Activated CD8-positive, alpha-beta T cell treated with anti-CD3 and anti-CD28 coated beads for 36 hours (primary cell): ENCODE measurements at places on chromosomes 4 and X. TPM values are rescaled to one million over a fixed set of nuclear protein-coding genes. Genes with fewer than 3 reads are reported as not detected.

The GAGE12E gene
- not detected for total RNA-seq

GRCh38 chrX:79366873-79367749, at the start of gene ITM2A:
Gene ITM2A (minus strand): TSS chrX:79367334. CDS start chrX:79367215, 119 bp downstream.
- DNase-seq: peak; percentile 78

DNA sequence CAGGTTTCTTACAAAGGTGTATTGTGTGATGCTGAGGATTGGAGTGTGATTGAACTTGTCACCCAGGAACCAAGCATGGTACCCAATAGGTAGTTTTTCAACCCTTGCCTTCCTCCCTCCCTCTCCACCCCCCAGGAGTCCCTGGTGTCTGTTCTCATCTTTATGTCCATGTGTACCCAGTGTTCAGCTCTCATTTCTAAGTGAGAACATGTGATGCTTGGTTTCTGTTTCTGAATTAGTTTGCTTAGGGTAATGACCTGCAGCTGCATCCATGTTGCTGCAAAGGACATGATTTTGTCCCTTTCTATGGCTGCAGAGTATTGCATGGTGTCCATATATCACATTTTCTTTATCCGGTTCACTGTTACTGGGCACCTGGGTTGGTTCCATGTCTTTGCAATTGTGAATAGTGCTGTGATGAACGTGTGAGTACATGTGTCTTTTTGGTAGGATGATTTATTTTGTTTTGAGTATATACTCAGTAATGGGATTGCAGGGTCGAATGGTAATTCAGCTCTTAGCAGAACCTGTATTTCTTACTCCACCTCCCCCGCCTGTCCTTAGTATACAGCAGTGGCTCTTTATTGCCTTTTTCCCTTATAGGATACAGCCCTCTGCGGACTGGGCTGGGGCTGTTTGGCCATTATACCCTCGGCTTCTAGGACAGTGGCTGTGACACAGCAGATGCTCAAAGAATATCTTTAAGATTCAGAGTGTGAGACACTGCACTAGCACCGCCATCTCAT, 145.4 kb downstream of the PTTG2 start:
- DNase-seq: no peak

The NXF2 gene
- total RNA-seq: not detected

The NALF2 gene
- 0.13 TPM for total RNA-seq
